ENCODE measurements at places on chromosomes 2 and 18.

GRCh38 chr18:59300676-59301285 lies 17.7 kb downstream of the CPLX4 start:
- DNase-seq, result no peak

DNA sequence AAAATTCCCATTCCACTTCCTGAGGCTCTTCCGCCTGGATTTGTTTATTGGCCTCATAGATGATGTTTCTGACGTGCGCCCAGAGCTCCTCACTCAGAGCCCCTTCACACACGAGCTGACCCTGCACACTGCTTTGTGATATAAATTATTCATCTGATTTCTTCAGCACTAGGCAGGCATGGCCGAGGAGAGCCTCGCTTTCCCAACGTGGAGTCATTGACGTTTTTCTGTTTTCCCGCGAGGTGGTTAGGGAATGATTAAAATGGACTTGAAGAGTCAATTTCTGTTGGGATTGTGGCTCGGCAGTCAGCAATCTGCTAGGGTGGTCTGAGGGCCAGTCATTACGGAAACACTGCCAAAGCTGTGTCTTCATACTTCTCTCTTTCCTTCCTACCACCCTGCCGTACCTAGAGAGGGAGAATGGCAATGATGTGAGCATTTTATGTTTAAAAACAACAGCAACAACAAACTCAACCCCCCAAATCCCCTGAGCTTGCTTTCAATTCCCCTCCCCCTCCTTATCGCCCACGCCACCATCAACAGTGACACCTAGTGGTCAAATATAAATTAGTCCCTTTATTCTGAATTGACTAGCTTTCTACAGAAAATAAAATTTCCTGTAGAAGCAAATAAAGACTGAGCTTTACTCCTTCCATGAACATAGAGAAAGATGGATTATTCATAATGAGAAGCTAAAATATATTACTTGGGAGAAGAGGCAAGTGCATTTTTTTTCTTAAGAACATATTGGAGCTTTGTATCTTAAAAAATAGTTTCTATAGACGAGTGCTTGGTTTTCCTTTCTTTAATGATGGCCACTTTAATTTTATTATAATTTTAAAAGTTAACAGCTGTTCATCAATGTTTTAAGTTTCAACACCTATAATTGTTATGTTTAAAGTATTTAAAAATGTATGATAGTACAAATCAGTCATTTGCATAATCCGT lies 285.1 kb downstream of the MTX2 start:
- no peak for DNase-seq

GRCh38 chr18:8982416-8983183 lies 119.9 kb upstream of the NDUFV2 start:
- DNase-seq, result no peak

DNA sequence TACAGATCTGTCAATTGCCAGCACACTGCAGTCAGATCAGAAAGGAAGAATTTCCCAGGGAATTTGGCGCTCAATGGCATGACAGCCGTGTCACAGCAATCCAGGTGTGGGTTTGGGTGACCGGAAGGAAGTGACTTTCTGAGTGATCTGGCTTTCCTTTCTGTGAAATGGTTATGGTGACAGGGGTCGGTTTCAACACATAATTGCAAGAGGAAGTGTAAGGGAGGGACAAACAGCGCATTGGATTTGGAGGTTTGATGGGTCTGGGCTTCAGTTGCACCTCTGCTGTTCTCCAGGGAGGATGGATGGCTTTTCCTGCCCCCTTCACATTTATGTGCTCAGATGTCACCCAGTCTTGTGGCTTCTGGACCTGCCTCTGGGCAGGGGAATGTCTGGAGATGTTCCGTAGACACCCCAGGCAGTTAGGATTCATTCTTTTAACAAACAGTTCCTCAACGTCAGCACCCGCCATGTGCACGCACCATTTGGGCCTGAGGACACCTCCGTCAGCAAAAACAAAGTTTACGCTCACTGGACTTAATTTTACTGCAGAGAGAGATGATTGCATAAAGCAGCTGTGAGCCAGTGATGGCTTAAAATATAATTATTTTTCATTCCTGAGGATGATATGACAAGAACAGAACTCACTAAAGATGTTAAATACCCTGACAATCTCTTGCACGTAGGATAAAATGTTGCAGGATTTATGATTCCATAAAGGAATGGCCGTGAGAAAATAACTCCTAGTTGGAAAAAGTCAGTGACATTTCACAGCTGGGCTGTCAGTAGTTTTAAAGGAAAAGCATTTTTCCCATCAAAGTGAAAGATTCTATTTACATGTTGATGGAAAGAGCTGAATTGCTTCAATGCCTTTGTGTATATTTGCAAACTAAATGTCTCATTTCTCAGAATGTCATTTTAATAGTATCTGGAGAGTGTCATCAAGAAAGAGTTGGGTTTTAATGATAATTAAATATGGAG lies 36.9 kb downstream of the MBP start:
- no peak for DNase-seq

DNA sequence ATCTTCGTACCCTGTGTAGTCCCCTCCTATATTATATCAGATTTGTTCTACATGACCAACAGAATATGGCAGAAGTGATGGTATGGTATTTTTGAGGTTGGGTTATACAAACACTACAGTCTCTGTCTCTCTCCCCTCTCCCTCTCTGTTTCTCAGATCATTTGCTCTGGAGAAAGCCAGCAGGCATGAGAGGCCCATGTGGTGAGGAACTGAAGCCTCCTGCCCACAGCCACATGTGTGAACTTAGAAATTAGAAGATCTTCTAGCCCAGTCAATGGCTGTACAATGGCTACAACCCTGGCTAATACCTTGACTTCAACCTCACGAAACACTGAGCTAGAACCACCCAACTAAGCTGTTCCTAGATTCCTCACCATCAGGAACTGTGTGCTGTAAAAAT lies 250.6 kb downstream of the SMAD2 start:
- no peak for DNase-seq

- no peak for DNase-seq
Observed at GRCh38 chr18:8029061-8029460, 461.9 kb downstream of the PTPRM start.

GRCh38 chr2:39851251-39851650 lies 72.2 kb upstream of the THUMPD2 start:
- DNase-seq, result no peak

GRCh38 chr2:124649001-124649400 lies 623.9 kb downstream of the CNTNAP5 start:
- DNase-seq, result no peak

GRCh38 chr2:171966235-171966634 lies 33.5 kb upstream of the METAP1D start:
- DNase-seq, result no peak

DNA sequence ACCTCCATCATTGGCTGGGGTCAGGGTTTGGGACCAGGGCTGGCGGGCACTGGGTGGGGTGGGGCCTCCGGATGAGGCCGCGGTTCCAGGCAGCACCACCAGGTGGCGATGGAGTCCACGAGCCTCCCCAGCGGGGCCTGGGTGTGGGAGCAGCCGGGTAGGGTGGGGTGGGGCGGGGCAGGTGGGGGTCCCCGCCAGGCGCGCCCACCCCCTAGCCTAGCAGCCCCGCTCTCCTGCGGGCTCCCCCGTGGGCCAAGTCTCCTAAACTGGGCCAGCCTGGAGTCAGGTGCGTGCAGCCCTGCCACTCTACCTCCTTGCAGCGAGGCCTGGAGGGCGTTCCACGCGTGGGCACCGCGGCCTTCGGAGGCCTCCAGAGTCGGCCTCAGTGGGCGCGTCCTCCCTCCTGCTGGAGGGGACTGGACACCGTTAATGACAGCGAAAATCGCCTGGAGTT lies 187.5 kb downstream of the TWIST2 start:
- DNase-seq, result peak; percentile 26

DNA sequence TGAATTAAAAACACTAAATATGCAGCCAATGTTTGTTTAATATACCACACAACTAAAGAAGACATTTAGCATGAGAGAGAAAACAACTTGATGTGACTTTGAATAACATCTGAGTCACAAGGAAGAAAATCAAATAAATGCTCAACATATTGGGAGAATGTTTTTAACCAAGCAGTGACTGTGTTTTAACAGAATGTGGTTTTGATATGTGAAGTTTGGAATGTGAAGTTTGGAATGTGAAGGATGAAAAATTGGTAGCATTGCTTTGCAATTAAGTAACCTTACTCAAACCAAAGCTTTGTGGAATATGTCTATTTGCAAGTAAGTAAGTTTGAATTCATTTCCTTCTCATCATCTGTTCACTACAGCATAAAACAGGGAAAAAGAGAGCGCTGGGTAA lies 128.2 kb upstream of the DNAJC10 start:
- no peak for DNase-seq

DNA sequence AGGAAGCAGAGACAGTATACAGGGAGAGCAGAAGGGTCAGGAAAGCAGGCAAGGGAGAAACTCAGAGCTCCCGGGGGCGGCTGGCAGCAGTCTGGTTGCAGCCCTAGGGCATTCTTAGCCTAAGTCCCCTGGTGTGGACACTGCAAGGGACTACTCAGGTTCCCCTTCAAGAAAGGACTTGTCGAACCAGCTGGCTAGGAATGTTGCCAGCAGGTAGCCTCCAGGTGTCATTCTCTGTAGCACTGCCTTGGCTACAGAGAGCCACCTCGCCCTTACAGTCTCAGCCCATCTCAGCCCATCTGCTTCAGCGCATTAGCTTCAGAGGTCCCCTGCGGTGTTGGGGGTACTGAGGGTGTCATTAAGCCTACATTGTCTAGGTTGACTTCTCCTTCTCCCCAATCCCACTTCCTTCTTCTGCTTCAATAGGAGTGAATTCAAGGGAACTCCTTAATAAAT lies 11.3 kb upstream of the TMSB10 start:
- no peak for DNase-seq

Measured in stimulated activated CD8-positive, alpha-beta memory T cell treated with anti-CD3 and anti-CD28 coated beads, Interleukin-4, amount 100 ng/mL, for 1 hour (primary cell).